ENCODE measurements at places on chromosomes 2 and 18.
A peak's percentile ranks its signal among the peaks of the same experiment; 100 is the strongest.

DNA sequence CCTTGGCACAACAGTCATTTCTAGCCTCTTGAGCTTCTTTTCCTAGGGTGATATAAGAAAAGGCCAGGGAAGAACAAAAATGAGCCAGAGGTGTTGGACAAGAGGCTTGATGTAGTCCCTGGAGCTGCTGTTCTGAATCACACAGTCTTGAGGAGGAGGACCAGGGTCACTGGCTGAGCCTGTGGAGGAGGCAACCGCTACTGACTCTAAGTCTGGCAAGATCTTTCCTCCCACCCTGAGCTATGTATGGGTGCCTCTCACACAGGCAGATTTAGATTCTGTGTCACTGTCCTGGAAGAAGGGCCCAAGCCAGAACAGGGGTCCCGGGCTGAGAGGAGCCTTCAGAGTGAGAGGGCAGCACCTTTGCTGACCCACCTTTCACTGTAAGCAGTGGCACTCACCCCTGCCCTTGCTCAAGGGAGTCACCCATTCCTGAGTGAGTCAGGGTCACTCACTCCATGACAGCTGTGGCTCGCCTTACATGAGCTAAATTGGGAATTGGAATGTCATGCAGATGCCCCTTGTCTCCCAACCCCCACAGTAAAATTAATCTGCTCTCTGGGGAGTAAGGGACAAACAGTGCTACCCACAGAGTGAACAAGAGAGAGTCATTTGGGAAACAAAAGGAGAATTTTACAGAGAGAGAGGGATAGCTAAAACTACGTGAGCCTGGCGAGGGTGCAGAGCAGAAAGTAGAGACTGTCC lies at the start of gene TRIM54:
Gene TRIM54, plus strand, starts transcription at position 575 of the 705 bp plus-strand sequence. CDS start 303 bp downstream, outside the sequence.
- no peak for DNase-seq

GRCh38 chr2:1654696-1655374 lies 89.5 kb downstream of the PXDN start:
- DNase-seq = no peak

- no peak for DNase-seq
Observed at GRCh38 chr2:24007693-24008092, 2.2 kb upstream of the MFSD2B start.

DNA sequence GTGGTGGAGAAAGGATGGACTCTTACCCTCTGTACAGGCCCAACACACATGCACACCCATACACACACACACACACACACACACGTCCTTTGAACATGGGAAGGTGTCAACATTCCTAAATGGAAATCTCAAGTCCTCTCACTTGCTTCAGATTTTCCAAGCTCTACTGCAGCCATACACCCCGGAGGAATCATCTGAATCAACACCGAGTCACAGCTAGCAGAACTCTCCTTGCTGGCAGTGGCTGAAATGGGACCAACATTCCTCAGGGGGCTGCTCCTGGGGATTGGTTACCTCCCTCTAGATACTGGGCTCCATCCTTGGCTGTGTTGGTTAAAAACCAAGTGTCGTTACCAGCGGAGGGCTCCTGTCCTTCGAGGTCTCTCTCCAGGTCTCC lies 112.7 kb downstream of the BCL11A start:
- DNase-seq = no peak

DNA sequence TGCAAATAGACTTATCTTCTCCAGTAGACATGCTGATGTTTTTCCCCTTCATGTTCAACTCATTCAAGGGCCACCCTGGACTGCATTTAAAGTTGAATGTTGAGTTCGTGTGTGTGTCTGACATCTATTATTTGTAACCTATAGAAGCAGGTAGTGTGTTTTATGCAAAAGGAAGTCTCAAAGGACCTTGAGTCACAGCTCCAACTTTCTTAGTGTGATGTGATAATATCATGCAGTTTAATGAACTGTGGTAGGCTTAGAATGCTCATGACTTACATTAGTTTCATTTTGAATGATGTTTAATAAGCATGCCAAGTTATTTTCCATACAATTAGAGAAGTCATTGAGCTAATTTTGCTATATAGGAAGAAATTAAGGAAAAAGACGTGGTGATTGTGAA lies 67.9 kb downstream of the CERS6 start:
- DNase-seq = no peak

DNA sequence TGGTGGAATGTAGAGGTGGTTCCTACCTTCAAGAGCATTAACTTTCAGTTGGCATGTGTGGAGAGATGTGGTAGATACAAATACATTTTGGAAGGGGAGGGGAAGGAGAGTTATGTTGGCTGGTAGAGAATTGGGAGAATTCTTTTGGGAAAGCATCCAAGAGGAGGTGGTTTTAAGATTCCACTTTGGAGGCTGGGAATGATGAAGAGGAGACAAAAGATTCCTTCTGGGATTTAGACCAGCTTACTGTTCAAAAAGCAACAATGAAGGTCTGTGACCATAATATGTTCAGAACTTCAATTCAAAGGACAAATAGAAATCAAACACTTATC lies 120.8 kb upstream of the FOSL2 start:
- DNase-seq = no peak

DNA sequence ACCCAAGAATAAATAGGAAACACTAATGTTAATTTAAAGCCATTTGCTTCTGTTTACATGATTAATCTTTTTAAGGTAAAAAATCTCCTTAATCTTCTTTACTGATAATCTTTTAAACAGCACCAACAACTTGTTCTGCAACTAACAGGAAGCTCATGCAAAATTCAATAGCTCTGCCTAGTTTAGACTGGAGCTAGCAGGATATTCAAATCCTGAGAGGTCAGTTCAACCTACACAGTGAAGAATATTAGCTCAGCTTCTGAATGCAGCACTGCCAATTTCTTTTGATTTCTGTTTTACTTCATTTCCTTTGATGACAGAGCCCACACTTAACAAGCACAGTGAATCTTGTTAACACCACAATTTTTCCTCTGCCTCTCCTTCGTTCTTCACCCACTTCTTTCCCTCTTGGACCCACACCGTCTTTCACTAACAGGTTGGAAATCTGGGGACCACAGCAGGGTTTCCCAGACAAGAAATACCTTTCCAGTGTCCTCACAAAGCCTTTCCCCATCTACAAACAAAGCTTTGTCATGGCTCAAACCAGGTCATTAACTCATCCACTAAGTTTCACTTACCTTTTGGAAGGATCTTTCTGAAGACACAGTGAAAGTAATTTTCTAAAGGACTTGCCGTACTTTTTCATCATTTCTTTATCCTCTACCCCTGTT lies 109.8 kb downstream of the STK39 start:
- no peak for DNase-seq

DNA sequence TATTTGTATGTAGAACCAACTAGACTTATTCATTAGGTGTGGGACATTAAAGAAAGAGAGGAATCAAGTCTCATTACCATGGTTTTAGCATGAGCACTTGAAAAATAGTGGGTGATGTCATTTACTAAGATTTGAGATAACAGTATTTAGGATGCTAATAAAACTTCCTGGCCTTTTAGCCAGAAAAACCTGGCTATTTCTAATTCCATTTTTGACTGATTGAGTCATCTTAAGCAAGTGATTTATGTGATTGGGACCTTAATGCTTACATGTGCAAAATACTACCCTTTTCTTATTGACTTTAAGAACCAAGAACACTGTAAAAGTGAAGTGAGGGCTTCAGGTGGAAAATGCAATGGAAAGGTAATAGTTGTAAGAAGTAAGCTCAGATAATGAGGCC lies 196.8 kb upstream of the SESTD1 start:
- no peak for DNase-seq

DNA sequence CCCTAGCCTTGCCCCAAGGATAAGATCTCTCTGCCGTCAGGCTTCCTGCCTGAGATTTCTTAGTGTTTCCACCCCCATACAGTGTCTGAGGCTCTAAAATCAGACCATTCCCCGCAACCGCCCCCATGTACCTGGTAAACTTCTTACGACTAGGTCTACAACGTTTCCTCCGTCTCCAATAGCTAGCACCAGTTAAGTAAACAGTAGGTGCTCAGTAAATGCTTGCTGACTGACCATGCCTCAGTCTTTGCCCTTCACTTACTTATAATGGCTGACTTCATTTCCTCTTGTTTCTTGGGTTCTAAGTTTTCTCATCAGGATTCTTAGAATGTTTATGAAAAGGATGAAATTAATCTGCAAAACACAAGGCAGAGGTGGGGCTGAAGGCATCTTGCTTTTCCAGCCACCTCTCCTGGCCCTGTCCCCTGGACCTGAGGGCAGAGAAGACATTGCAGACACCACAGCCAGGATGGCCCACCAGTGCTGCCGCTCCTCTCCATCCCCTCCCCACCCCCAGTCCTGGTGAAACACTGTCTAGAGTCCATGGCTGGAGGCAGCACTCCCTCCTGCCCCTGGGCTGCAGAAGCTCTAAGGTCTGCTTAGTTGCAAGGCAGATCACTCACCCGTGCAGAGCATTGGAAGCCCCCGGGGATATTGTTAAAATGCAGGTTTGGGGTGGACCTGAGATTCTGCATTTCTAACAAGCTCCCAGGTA lies 16.9 kb downstream of the TMEM37 start:
- DNase-seq = no peak

- no peak for DNase-seq
Observed at GRCh38 chr18:56574861-56575260, 63.5 kb downstream of the TXNL1 start.

GRCh38 chr18:3246635-3247239 lies 864 bp upstream of the MYL12A start:
- peak; percentile 38 for DNase-seq

GRCh38 chr2:241546771-241547498 lies 11.6 kb upstream of the BOK start:
- DNase-seq = no peak

DNA sequence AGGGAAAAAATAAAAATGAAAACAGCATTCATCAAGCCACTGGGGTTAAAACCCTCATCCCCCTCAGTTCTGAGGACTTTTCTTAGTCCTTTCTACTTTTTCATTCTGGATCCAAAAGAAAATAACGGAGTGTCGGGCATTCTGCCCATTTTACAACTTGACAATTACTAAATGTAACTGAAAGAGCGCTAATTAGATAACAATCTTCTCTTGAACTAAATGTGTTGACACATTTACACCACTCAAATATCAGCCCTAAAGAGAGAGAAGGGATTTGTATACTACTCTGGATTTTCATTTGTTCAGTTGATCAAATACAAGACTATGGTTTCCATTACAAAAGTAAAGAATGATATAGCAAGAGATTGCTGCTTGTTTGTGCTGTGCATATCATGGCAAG lies 27.5 kb downstream of the ABCA12 start:
- DNase-seq = no peak

DNA sequence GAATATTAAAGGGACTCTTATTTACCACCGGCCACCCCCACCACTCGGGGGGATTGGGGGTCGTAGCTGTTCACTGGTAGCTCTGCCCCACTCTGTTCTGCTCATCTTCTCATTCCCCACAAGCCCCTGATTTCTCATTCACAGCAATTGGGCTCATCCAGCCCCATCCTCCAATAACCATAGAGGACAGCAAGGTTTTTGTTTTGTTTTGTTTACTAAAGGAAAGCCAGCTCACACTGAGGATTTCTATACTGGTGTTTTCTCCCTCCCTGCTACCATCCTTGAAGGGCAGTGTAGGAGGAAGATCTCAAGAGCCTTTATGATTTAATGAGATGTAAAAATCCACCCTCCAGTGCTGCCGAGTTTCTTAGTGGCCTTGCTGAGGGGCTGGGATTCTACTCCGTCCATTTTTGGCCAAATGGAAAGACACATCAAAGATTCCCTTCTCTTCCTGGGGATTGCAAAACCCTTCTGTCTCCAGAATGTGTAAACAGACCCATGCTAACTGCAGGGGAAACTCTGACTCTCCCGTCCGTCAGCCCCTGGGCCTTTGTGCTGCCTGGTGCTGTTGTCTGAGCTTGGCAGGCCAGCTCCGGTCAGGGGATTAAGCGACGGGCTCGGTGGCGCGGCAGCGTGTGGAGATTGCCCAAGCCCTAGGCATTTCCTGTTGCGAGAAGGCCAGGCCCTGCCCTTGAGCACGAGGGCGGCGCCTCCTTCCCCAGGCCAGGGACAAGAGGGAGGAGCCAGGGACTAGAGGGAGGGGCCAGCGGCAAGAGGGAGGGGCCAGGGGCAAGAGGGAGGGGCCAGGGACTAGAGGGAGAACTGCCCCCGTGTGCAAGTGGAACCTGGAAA lies 165.0 kb downstream of the ANTXR1 start:
- peak; percentile 95 for DNase-seq

DNA sequence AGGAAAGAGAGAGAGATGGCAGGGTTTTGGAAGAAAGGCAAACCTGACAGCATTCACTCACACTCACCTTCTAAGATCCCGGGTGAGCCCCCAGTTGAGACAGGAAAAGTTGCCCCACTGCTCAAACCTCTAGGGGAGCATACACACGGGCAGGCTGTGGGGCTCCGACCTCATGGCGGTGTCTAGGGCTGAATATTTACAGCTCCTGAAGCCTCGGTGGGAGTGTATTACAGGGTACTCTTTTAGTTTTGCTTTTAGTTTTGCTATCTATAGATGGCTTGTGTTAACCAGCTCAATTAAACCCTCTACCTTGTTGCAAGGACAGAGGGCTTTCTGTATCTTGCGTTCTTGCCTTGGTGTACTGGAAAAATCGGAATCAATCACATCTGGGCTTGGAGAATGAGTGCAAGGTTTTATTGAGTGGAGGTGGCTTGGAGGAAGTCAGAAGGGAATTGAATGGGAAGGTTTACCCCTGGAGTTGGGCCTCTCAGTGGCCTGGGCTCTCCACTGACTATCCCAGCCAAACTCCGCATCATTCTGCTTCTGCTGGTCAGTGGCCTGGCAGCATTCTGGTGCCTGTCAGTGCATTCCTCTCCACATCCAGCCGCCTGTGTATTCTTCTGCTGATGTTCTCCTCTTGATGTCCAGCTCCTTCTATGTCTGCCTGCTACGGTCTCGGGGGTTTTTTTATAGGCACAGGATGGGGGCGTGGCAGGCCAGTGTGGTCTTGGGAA lies 10.1 kb upstream of the IFIH1 start:
- no peak for DNase-seq

GRCh38 chr2:88919087-88919738 lies 227.7 kb downstream of the RPIA start:
- DNase-seq = peak; percentile 15

DNA sequence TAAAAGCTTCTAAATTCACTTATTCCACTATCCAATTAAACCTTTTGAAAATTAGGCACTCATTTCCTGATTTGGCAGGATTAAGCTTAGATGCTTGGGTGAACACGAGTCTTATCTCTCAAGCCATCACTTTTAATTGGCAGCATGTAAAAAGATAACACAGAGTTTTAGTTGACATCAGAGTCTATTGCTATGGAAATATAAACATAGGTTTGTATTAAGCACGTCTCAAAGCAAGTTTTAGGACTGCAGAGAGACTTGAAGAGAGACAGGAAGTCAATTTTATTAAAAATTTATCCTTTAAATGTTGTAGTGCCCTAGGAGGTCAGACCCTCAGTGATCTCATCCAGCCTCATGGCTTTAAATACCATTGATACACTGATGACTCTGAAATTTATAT lies 5.6 kb downstream of the RBKS start:
- no peak for DNase-seq

- no peak for DNase-seq
Observed at GRCh38 chr2:199933466-199933865, 21.8 kb downstream of the TYW5 start.

GRCh38 chr2:240457223-240458043 lies 22.0 kb downstream of the GPC1 start:
- no peak for DNase-seq

- DNase-seq = no peak
Observed at GRCh38 chr2:170022692-170023091, 155.3 kb upstream of the MYO3B start.

- no peak for DNase-seq
Observed at GRCh38 chr18:35183886-35184285, 56.9 kb upstream of the ZNF397 start.

Measured in inflammatory macrophage (primary cell).